ENCODE measurements at places on chromosomes 7 and 10. TPM values are rescaled to one million over a fixed set of nuclear protein-coding genes. Genes with fewer than 3 reads are reported as not detected.

GRCh38 chr7:35241884-35242283 is 12.0 kb downstream of the TBX20 start:
- H3K4me3 ChIP-seq: no peak overlapping the region
- peaks cover 34% of the 10 kb centered on the region for H3K27me3 ChIP-seq
- no peak overlapping the region for H3K27ac ChIP-seq
- no peaks in the 10 kb centered on the region for H3K4me1 ChIP-seq

DNA sequence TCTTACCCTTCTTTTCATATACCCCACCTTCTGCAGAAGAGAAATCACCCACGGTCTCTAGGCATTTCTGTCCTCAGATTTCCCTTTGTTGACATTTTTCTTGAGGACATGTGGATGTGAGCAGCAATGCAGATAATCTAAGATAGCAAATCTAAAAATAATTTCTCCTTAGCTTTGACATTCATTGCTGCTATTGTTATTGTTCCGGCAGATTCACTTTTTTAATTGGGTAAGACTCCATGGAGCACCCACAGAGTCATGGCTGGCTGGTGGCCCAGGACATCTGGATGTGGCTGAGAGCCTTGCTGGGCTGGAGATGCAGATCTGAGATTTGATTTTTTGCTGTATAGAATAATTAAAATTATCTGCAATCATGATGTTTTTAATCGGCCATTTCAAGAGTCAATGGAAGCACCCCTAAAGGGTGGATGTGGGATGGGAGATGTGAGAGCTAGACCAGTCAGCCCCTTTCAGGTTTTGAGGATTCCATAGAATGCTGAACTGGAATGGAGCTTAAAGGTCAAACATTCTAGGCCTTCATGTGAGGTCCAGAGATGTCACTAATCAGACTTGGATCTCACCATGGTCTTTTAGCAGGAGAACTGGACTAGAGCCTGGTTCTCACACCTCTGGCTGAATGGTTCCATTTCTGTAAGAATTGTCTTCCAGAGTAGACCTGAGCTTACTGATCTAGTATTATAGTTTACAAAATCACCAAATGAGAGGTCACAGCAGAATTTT is 37.5 kb downstream of the TAS2R41 start:
- no peak overlapping the region for H3K27ac ChIP-seq
- no peaks in the 10 kb centered on the region for H3K27me3 ChIP-seq
- H3K4me3 ChIP-seq: no peak overlapping the region
- no peaks in the 10 kb centered on the region for H3K36me3 ChIP-seq

- peak; percentile 85 for DNase-seq
- H3K36me3 ChIP-seq: no peaks in the 10 kb centered on the region
- no peak overlapping the region for H3K4me3 ChIP-seq
- no peaks in the 10 kb centered on the region for H3K27me3 ChIP-seq
These were observed 6.4 kb upstream of the PON2 start for GRCh38 chr7:95441042-95441823.

GRCh38 chr10:26334232-26334931 is 103.8 kb upstream of the APBB1IP start:
- no peaks in the 10 kb centered on the region for H3K36me3 ChIP-seq
- no peaks in the 10 kb centered on the region for H3K4me1 ChIP-seq
- H3K27me3 ChIP-seq: no peaks in the 10 kb centered on the region
- no peak overlapping the region for H3K4me3 ChIP-seq
- no peak for DNase-seq

TAS2R41 gene
- not detected for total RNA-seq

DNA sequence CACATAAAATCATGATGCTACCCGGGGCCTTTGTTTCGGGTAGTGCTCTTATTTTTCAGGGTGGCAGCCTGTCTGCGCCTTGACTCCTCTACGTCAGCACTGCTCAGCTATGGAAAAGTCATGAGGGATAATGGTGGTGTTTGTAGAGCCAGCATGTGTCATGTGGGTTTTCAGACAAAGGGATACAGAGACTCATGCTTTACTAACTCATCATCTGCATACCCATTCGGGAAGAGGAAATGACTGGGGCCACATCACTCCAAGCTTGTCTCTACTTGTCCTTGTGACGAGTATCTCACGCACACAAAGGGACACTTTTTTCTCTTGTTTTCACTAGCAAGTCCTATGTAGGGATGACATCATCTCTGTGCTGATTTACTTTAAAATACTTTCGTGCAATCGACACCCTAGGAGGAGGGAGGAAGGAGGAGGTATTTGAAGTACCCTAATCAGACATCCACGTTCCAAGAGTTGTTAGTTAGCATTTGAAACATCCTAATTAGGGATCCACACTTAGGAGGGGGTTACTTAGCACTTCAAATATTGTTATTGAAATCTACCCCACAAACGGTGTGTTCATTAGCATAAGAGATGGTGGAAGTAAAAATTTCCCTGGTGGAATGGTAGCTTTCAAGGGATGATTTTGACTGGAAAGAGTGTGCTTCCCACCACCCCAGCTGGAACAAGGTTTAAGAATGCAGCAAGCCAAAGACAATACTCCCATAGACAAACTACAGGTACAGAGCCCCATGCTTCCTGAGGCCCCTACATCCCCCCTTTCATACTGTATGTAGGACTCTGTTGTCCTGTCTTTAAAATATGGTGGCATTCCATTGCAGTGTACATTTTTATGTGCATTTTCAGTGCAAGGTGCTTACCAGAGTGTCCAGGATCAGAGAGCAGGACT is 52.0 kb downstream of the THNSL1 start:
- H3K27me3 ChIP-seq: no peaks in the 10 kb centered on the region
- DNase-seq: no peak
- H3K27ac ChIP-seq: no peak overlapping the region
- no peaks in the 10 kb centered on the region for H3K36me3 ChIP-seq
- no peak overlapping the region for H3K4me3 ChIP-seq
- no peaks in the 10 kb centered on the region for H3K4me1 ChIP-seq

DNA sequence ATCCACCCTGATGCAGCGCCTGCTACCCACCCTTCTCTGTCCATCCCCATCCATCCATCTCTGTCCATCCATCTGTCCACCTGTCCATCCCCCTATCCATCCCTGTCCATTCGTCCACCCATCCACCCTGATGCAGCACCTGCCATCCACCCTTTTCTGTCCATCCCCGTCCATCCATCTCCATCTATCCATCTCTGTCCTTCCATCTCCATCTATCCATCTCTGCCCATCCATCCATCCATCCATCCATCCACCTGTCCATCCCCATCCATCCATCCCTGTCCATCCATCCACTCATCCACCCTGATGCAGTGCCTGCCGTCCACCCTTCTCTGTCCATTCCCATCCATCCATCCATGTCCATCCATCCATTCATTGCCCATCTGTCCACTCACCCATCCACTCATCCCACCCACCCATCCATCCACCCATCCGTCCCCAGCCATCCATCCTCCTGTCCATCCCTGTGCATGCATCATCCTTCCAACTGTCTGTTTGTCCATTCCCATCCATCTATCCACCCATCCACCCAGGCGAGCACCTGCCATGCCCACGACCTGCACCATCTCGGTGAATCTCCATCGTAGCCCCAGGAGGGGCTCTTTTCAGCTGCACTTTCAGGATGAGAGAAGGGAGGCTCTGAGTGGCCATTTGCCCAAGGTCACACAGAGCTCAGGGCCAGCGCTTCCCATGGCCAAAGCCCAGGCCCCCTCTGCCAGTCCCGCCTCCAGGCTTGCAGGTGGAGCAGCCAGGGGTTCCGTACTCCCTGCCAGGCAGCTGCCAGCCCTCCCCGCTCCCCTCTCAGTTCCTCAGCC is 137.4 kb downstream of the LHPP start:
- H3K36me3 ChIP-seq: no peaks in the 10 kb centered on the region
- no peak overlapping the region for H3K4me3 ChIP-seq
- no peak for DNase-seq

- peaks cover 17% of the 10 kb centered on the region for H3K4me1 ChIP-seq
- no peak overlapping the region for H3K27ac ChIP-seq
- no peaks in the 10 kb centered on the region for H3K36me3 ChIP-seq
- no peak overlapping the region for H3K4me3 ChIP-seq
These were observed 630.6 kb downstream of the KCNMA1 start for GRCh38 chr10:77006836-77007511.

FGF8 gene
- total RNA-seq: not detected

KIF20B gene
- total RNA-seq: 10.2 TPM

DNA sequence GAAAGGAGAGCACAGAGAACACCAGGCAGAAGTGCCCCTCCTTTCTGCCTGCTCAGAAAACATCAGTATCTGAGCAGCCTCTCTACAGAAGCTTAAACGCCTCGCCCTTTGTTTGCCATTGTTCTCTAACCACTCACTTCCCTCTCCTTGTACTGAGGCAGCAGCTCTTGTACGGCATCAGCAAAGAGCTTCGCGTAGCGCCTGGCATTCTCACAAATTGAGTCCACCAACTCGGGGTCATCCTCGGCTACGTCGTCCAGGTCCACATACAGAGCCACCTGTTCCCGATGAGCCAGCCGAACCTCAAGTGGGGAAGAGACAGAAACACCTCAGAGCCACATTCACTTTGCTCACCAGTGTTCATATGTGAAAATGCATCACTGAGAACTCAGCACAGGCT is 1.7 kb downstream of the MCM7 start:
- no peaks in the 10 kb centered on the region for H3K27me3 ChIP-seq
- DNase-seq: no peak
- peaks cover 37% of the 10 kb centered on the region for H3K36me3 ChIP-seq
- H3K4me3 ChIP-seq: no peak overlapping the region
- H3K27ac ChIP-seq: no peak overlapping the region

- peak; percentile 78 for DNase-seq
- H3K27me3 ChIP-seq: no peaks in the 10 kb centered on the region
- no peaks in the 10 kb centered on the region for H3K36me3 ChIP-seq
- no peak overlapping the region for H3K4me3 ChIP-seq
- H3K27ac ChIP-seq: no peak overlapping the region
These were observed 64.4 kb upstream of the ARID5B start for GRCh38 chr10:61836888-61837754.

GRCh38 chr10:543862-544822 is 145.3 kb downstream of the DIP2C start:
- H3K36me3 ChIP-seq: no peaks in the 10 kb centered on the region
- H3K27ac ChIP-seq: no peak overlapping the region
- DNase-seq: no peak
- no peaks in the 10 kb centered on the region for H3K27me3 ChIP-seq
- peaks cover 6% of the 10 kb centered on the region for H3K4me1 ChIP-seq

- DNase-seq: peak; percentile 49
- no peaks in the 10 kb centered on the region for H3K4me1 ChIP-seq
- no peaks in the 10 kb centered on the region for H3K27me3 ChIP-seq
- H3K36me3 ChIP-seq: no peaks in the 10 kb centered on the region
- H3K27ac ChIP-seq: no peak overlapping the region
These were observed 495.2 kb upstream of the ADARB2 start for GRCh38 chr10:2232479-2232878.

GRCh38 chr10:5546891-5547680 is 22.3 kb downstream of the CALML3 start:
- no peak overlapping the region for H3K27ac ChIP-seq
- H3K27me3 ChIP-seq: no peaks in the 10 kb centered on the region
- H3K36me3 ChIP-seq: no peaks in the 10 kb centered on the region
- peak; percentile 7 for DNase-seq

GRCh38 chr7:42856605-42856987 is 55.3 kb downstream of the C7orf25 start:
- peaks cover 2% of the 10 kb centered on the region for H3K4me1 ChIP-seq
- H3K27me3 ChIP-seq: no peaks in the 10 kb centered on the region
- no peaks in the 10 kb centered on the region for H3K36me3 ChIP-seq
- DNase-seq: no peak
- H3K4me3 ChIP-seq: peak overlapping the region; percentile 2

- H3K36me3 ChIP-seq: no peaks in the 10 kb centered on the region
- peak; percentile 66 for DNase-seq
- no peaks in the 10 kb centered on the region for H3K27me3 ChIP-seq
- peaks cover 29% of the 10 kb centered on the region for H3K4me1 ChIP-seq
- H3K4me3 ChIP-seq: no peak overlapping the region
These were observed 1.8 kb upstream of the MICALL2 start for GRCh38 chr7:1460821-1461645.

ZNF488 gene
- total RNA-seq: 0.37 TPM

DNA sequence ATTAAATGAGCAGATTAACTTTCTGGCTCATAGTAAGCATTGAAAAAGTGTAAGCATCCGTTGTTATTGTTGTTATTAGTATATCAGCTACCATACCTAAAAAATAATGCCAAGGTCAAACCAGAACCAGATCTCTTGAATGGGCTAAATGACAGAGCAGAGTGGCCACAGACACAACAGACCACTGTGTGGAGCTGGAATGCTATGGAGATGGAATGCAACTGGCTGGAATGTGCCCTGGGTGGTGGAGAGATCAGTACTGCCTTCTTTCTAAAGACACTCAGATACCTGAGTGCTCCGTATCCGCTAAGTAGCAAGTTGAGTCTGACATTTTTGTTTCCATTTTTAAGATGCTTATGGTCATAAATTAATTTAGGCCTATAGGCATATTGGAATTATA is 20.5 kb upstream of the DNAJB12 start:
- H3K4me3 ChIP-seq: no peak overlapping the region
- DNase-seq: no peak
- no peak overlapping the region for H3K27ac ChIP-seq
- H3K4me1 ChIP-seq: no peaks in the 10 kb centered on the region
- no peaks in the 10 kb centered on the region for H3K36me3 ChIP-seq

SLC16A9 gene
- total RNA-seq: 2.3 TPM

ZNF503 gene
- total RNA-seq: 37.8 TPM

DNA sequence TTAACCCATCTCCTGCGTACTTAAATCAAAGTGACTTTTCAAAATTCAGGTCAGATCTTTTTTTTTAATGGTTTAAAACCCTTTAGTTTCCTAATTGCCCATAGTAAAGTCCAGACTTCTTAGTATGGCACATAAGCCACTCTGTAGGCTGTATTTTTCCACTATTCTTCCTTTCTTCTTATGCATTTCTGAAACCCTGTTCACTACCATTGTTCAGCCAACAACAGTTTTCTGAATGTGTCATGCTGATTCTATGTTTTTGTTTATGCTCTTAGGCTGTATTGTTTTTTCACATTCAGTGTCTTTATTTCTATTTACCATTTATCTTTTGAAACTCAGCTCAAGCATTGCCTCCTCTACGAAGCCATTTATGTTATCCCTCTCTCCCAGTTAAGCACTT is 26.7 kb downstream of the CCSER2 start:
- H3K4me1 ChIP-seq: peaks cover 3% of the 10 kb centered on the region
- H3K27me3 ChIP-seq: no peaks in the 10 kb centered on the region
- no peak overlapping the region for H3K27ac ChIP-seq
- H3K4me3 ChIP-seq: no peak overlapping the region
